Myocyte (in vitro differentiated cells): ENCODE measurements at places on chromosomes 7 and 10. TPM values are rescaled to one million over a fixed set of nuclear protein-coding genes. Genes with fewer than 3 reads are reported as not detected.
A peak's percentile ranks its signal among the peaks of the same experiment; 100 is the strongest.

- no peak for DNase-seq
Observed at GRCh38 chr7:41889472-41889871, 186.6 kb upstream of the INHBA start.

GRCh38 chr10:47370015-47370767 is 13.9 kb downstream of the ZNF488 start:
- DNase-seq: no peak

DNA sequence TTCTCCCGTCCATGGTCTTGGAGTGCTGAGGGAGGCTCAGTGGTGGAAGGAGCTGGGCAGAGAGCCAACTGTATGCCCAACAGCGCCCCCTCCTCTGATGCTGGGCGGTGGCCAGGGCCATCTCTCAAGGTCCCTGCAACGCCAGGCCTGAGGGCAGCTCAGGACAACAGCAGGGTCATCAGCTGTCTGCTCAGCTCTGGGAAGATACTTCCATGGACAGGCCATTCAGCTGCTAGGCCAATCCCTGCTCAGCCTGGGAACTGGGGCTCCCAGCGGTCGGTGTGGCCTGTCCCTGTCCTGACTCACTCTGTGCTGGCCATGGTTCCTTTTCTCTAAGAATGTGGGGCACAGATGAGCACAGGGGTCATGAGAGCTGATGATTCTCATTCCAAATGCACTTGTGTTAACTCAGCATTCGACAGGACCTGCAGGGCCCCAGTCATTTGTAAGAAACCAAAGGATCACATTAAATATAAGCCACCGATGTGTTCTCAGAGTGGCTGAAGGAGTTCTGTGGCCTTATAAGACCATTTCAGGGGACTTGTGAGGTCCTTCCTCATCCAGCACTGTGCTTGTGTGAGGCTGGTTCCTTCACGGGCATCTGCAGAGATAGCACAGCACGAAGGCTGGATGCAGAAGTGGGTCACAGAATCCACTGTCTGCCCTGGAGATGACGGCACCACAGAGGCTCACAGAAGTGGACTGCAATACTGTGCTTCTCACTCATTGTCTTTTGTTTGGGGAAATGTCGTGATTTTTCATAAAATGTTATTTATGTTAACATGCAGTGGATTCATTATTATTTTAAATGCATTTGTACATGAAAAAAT is 73.0 kb downstream of the ADCY1 start:
- DNase-seq: peak; percentile 97

- no peak for DNase-seq
Observed at GRCh38 chr10:43706166-43706565, 57.5 kb upstream of the ZNF32 start.

GRCh38 chr7:148037044-148037443 is 553.5 kb upstream of the C7orf33 start:
- no peak for DNase-seq

DNA sequence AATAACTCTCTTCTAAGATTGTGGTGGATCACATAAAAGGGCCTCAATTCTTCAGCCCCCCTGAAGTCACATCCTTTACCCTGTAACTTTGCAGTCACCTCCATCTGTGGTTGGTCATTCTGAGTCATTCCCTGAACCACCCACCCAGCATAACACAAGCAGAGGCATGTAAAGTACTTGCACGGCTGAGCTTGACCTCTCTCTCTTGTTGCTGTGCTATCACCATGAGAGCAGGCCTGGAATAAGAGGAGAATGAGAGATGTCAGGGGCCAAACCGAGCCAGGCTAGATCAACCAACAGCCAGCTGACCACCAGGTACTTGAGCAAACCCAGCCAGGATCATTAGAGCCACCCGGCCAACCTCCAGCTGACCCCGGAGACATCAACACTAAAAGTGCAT is 13.5 kb upstream of the STK17A start:
- peak; percentile 33 for DNase-seq

DNA sequence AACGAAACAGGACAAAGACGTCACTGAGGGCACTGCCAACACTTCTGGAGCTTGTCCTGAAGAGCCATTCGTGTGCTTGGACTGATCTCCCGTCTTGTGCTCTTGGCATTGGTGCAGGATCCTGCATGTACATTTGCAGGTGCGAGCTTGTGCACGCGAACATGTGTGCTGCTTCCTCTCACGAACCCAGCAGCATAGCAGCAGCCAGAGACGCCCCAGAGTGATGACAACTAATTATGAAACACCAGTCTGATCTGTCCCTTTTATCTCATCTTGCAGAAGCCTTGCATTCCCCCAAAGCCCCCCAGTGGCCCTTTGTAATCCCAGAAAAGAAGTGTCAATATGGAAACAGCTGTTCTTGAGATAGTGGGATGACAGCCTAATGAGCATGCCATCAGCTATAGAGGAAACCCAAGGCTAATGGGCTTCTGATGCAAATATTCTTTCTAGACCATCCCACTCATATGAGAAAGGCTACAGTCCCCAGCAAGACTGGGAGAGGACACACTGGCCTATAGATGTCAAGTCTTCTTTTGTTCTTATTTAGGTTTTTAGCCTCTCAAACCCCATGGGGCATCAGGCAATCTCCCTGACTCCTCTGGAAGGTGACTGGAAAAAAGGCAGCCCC is 310.6 kb downstream of the FRMD4A start:
- DNase-seq: no peak

PNLIP gene
- not detected in 2 replicates for total RNA-seq
